ENCODE measurements at places on chromosomes 16 and 17.

GRCh38 chr17:17722081-17722905, 41.0 kb downstream of the RAI1 start:
- no peak for DNase-seq

- no peak for DNase-seq
Observed at GRCh38 chr16:27769561-27770255, 219.8 kb downstream of the KATNIP start.

DNA sequence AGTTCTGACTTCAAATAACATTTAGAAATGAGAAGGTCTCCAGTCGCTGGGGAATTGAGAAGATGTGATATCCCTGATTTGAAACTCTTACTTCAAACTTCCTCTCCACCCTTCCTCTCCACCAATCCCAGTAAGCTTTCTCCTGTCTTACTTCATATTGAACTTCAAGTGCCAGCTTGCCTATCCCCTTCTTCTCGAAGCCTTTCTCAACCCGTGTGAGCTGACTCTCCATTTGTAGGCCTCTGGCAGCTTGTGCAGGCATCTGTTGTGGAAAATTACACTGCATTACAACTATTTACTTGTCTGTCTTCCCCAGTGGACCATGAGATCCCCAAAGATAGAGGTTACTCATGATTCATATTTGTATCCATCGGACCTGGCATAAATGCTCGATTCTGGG, 280.8 kb upstream of the CDH5 start:
- no peak for DNase-seq

DNA sequence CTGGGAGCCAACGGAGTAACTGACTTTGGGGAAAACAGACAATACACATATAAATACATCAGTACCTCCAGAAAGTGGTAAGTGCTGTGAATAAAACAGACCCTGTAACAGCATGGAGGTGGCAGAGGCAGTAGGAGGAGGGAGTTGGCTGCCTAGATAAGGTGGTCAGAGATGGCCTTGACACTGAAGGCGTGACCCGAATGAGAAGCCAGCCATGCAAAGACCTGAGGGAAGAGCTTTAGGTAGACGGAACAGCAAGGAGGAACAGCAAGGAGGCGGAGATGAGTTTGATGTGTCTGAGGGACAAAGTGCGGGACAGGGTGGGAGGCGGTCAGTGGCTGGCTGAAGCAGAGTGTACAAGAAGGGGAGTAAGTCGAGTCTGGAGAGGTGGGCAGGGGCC, 8.1 kb upstream of the SLC6A4 start:
- no peak for DNase-seq

DNA sequence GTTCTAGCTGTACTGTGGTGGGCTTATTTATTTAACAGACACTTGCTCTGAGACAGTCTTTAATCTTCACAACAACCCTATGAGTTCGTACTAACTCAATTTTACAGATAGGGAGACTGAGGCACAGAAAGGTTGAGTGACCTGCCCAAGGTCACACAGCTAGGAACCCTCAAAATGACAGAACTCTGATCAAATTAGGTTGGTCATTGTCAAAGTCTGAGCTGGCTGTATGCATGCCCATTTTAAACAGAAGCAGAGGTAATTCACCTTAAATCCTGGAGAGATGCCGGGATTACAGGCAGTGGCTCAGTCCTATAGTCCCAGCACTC, 24.9 kb downstream of the LAT start:
- DNase-seq: no peak

GRCh38 chr17:75695830-75696271, 25.4 kb upstream of the ITGB4 start:
- no peak for DNase-seq

GRCh38 chr17:43556292-43556691, 10.2 kb upstream of the ETV4 start:
- no peak for DNase-seq

- no peak for DNase-seq
Observed at GRCh38 chr17:76369804-76370203, 14.6 kb upstream of the SPHK1 start.

DNA sequence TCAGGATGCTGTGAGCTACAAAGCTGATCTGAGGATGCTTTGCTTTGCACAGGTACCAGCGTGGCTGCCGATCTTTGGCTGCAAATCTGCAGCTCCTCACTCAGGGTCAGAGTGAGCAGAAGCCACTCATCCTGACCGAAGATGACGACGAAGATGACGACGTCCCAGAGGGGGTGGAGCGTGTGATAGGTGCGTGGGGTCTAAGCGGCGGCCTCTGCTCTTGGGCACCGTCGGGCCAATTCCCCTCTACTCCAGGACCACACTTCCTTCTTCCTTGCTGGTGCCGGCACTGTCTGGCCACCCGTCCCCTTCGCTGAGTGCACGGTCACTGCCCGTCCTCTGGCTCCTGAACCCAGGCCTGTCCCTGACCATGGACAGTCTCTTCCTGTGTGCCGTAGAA, 34.0 kb downstream of the ZNF750 start:
- DNase-seq: no peak

- no peak for DNase-seq
Observed at GRCh38 chr16:2388139-2388874, 40.9 kb upstream of the CCNF start.

- no peak for DNase-seq
Observed at GRCh38 chr17:60599220-60599619, 773 bp upstream of the PPM1D start.

DNA sequence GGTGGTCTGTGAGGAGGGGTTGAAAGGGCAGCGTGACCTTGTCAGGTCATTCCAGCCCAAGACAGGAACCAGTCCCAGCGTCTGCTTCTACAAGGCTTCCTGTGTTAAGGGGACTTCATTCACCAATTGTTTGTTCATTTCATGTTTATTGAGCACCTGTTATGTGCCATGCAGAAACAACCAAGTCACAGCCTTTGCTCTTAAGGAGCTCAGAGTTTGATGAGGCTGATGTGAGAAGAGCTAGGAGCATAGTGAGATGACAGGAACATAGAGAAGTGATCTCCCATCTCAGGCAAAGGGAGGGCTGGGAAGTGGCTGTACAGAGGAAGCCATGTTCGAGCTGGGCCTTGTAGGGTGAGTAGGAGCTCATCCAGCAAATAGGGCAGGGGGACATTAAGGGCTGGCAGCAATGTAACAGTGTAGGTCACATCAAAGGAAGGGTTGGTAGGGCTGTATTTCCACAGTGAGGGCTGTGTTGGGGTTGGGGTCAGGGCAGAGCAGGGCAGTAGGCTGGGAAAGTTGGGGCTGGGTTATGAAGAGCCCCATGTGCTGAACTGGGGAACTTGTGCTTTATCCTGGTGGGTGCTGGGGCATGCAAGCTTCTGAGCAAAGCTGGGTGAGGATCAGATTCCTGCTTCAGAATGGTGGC, 79.8 kb downstream of the ARHGAP23 start:
- no peak for DNase-seq

GRCh38 chr17:37060928-37061327, 112.2 kb downstream of the AATF start:
- DNase-seq: no peak

DNA sequence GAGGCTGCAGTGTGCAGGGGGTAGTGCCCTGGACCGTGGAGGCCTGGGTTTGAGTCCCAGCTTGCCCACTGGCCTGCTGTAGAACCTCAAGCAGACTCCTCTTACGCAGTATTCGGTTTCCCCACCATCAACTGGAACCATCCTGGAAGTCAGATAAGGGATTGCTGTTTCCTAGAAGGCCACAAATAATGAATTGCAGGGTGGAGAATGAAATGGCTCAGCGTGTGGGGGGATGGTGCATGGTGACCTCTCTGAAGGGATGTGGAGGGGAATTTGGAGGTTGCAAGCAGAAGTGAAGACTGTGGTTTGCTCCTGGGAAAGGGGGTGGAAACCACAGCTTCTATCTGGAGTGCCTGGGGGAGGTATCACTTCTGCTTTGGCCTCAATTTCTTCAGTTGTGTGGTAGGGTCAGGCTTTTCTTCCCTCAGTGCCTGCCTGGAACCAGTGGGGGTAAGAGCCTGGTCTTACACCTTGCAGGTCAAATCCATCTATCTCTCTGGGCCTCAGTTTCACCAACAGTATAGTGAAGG, 1.7 kb downstream of the ADGRG5 start:
- DNase-seq: no peak

DNA sequence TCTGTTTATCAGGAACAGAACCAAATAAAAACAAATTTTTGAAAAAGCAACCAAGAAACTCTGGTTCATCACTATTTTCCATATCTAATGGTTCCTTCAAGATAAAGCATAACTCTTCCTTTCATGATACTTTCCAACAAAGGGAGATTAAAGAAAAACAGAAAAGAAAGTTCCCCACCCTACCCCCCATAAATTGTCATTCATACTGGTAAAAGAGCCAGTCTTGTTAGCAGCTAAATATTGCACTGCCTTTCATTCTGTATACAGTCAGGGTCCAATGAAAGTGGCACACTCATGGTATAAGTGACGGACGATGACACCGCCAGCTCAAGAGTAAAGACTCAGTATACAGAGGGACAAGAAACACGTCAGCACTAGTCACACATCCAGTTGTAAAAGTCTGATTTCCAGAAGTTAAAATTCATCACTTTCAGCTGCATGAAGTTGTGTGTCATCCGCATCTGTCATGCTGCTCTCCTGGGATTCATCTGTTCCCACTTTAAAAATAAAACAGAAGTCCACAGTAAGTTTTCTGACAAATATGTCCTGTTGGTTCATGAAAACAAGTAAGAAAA, 68.5 kb downstream of the CDC27 start:
- DNase-seq: no peak

DNA sequence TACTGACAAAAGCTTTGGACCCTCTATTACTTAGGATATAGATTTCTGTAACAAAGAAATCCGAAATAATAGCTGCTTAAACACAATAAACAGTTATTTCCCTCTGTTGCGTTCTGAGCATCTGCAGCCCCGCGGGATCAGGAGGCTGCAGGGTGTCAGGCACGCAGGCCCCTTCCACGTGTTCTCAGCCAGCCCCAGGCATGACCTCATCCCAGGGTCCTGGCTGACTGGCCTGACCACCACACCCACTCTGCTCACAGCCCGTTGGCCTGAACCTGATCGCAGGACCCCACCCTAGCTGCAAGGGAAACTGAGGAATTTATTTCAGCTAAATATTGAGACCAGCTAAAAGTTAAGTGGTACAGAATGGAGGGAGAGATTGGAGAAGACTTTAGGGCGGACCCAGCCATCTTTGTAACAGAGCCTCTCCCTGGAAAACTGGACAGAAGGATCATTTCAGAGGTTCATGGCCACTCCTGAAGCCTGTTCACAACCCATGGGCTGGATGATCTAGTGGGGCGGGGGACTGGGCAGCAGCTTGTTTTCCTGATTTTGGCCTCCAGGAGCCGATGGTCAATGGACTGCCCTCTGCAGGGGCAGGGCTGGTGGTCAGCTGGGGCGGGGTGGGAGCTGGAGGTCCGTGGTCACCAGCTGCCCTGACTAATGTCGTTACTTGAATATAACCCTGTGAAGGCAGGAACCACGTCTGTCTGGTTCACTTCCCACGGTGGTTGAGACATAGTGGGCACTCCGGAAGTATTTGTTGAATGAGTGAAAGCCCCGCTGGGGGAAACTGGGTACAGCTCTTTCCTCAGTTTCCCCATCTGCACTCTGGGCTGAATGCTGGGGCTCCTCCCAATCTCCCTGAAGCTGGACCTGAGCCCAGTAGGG, 10.9 kb downstream of the CETP start:
- no peak for DNase-seq

GRCh38 chr17:13986855-13987254, 82.4 kb upstream of the COX10 start:
- DNase-seq: no peak

DNA sequence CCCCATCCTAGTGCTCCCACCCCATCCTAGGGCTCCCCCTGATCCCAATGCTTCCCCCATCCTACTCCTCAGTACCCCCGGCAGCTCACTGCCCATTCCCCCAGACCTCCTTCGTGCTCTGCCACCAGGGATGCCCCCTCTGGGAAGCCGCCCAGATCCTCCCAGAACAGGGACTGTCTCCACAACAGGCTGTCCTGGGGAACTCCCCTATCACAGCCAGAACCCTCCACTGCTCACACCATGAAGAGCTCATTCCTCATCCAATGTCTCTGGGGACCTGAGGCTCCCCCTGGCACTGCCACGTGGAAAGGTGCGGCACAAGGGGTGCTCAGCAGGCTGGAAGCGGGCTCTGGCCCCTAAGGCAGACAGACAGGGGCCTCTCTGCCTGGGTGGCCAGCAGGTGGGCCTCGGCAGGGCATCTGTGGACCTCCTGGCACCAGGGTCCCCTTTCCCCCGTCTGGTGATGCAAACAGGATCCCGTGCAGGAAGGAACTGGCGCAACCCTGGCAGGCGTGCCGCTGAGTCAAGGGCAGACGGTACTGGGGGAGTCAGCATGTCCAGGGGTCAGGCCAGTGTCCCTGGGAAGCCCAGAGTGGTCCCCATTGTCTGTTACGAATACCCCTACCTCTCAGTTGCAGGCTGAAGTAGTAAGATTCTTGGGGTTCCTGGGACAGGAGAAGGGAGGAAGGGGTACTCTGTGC, 14.8 kb upstream of the PVALEF start:
- DNase-seq: no peak

DNA sequence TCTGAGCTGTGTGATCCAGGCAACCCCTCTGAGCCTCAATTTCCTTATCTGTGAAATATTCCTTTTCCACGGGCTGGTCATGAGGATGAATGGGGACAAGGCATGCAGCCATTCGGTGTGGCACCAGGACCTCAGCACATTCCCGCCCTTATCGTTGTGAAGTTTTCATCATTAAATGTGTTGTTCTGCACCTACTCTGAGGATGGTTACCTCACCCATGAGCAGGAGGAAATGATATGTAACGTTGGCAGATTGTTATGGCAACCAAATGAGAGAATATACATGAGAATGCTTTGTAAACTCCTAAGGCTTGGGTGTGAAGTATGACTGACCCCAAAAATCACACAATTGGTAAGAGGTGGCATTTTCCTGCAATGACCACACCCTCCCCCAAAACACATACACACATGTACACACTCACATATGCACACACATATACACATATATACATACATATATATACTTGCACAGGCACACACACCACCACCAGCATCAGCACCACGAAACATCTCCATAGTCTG, 39.5 kb downstream of the SMARCE1 start:
- DNase-seq: no peak

DNA sequence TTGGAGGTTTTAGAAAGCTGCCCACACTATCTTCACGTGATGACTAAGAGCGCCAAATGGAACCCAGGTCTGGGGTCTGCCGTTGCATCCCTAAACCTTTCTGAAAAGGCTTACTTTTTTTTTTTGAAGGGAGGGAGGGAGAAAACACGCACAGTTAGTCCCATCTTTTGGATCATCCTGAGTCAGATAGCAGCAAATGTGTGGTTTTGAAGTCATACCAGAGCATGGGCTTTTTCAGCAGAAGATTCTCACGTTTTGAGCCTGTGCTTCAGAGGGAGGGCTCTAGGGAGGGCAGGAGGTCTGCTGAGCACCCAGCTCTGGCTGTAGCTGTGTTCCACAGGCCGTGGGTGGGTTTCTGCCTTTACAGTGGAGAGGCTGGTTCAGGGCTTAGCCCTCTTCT, 194.7 kb downstream of the SNX29 start:
- DNase-seq: no peak
